ENCODE measurements at places on chromosomes 11 and 22.

- DNase-seq: no peak
These were observed 18.5 kb downstream of the MMP13 start for GRCh38 chr11:102936864-102937509.

DNA sequence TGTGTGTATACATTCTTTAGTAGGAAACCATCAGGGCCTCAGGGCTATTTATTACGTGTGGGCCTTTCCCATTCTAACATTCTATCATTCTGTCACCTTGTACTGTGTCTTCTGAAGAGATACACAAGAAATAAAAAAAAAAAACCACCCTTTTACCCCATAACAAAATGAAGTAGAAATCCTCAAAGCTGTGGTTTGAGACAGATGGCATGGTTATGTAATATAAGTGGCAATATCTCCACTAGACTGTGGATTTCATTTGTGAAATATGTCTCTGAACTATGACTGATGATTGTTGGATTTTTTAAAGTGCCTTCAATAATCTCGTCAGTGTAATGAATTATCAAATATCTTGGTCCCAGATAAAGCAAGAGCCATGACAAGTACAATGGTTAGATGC is 150.0 kb upstream of the BLID start:
- no peak for DNase-seq

GRCh38 chr11:31802609-31802989 is 8.5 kb downstream of the PAX6 start:
- no peak for DNase-seq

DNA sequence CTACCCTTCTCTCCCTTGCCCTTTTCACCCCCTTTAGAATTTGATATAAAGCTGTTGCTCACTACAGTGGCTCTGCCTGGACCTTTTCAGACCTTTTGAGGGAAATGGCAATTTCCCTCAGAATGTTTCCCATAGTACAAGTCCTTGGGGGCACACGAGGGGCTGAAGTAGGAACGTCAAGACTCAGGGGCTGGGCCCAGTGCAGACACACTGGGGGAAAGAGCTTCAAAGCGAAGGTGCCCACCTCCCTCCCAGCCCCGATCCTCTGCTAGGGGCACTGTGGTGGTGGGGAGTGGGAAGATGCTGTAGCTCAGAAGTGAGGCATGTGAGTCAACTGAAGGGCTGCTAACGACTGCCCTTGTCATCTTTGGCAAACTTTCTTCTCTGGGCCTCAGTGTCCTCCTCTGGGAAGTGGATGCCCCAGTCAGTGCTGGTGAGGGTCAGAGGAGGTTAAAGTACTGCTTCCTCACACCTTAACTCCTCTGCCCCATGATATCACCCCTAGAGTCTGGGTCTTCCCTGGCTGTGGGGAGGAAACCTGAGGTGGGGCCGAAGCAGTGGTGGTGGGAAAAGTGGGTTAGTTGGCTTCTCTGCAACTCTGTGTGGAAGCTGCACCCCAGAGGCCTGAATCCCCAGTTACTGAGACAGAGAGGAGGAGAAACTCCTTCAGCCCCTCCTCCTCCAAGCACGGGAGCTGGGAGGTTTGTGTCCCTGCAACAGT is 425.3 kb upstream of the B3GAT1 start:
- DNase-seq: no peak

- no peak for DNase-seq
These were observed 1337.8 kb downstream of the BRD1 start for GRCh38 chr22:48489551-48490499.

DNA sequence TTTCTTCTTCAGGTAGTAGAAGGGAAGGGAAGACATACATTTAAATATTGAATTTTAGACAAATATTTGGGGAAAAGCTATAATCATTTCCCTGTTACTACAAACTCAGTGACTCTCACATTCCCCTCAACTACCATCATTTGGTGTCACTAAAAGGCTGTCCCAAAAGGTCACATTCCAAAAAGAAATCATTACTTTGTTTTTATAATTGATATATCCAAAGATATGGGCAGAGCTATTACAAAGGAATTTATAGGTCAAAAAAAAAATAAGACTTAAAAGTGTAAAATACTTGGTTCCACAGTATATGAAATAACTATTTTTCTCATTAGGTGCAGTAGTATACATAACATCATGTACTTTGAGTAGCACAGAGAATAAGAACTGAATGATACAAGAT is 751.4 kb downstream of the KCNA4 start:
- no peak for DNase-seq

DNA sequence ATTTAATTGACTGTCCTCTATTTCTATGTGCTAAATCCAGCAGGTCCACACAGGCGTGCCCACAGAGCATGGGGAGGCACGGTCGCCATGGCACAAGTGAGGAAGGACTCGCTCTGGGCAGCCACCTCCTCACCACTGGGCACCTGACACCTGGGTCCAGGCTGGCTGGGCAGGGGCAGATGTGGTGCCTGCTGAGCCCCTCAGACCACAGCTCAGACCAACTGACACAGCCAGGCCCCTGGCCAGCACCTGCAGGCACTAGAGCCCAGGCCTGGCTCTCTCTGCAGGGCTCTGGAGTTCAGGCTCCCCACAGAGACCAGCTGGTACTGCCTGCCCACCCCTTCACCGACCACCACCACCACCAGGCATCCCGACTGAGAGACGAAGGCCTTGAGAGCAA is 27.9 kb downstream of the LINC01488 start:
- DNase-seq: no peak

DNA sequence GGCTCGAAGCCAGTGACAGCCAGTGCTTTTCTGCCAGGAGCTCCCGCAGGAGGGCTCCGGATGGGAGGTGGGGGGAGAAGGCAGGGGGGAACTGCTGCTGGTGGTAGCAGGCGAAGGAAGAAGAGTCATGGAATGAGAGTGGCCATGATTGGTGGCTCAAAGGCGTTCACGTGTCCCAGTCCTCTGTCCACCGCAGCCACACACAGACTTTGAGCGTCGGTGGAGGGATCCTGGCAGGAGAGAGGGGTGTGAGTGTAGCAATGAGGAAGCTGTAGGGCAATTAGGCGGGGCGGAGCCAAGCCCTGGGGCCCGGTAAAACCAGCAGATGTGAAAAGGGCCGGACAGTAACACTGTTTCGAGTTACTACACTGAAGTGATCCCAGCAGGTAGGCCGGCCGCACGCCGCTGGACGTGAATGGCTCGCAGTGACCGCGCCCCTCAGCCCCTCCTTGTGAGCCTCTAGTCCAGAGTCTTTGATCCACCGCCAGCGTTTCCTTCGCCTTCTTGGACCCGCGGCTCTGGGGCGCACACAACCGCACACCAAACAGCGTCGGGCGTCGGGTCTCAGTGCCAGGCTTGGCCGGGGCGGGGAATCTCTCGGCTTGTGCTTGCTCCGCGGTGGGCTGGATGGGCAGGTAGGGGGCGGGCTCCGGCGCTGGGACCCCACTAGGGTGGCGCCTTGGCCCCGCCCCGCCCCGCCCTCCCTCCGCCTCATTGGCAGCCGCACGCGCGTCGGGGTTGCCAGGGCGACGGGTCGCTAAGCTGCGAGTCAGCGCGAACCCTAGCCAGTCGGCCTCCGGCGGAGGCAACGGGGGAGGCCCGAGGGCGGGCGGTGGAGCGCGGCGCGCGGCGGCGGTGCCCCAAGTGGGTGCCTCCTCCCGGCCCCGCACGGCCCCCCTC is at the start of gene LRRC10B:
Gene LRRC10B (plus strand): TSS at position 788 of the 900 bp plus-strand sequence. CDS start 250 bp downstream, outside the sequence.
- DNase-seq: no peak

DNA sequence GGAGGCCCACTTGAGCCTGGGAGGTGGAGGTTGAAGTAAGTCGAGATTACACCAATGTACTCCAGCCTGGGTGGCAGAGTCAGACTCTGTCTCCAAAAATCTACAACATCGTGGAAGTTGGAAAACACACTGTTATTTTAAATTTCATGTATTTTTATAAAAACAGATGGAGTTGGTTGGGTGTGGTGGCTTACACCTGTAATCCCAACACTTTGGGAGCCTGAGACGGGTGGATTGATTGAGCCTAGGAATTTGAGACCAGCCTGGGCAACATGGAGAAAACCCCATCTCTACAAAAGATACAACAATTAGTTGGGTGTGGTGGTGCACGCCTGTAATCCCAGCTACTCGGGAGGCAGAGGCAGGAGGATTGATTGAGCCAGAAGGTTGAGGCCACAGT is 52.0 kb upstream of the CLTCL1 start:
- no peak for DNase-seq

DNA sequence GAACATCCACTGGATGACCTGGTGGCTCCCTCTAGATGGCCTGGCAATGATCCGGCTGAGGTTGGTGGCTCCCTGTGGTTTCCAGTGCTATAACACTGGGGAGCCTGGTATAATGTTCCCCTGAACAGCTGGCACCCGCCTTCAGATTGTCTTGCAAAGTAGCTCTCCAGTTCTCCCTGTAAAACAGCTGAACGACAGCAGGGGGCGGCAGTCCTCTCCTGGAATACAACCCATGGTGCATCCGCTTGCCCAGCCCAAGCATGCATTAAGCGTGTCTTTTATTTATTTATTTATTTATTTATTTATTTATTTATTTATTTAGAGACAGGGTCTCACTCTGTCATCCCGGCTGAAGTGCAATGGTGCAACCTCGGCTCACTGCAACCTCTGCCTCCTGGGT is 258.9 kb downstream of the BUD13 start:
- DNase-seq: no peak

GRCh38 chr22:46256358-46256958 is 6.4 kb upstream of the CDPF1 start:
- DNase-seq: no peak

GRCh38 chr11:39365809-39366436 is 2093.5 kb downstream of the LRRC4C start:
- DNase-seq: no peak

- DNase-seq: no peak
These were observed 25.1 kb downstream of the CACNA1I start for GRCh38 chr22:39595622-39596172.

- DNase-seq: no peak
These were observed 13.5 kb upstream of the VSIG10L2 start for GRCh38 chr11:125932301-125932700.

GRCh38 chr11:61752117-61752924 is at the start of gene MYRF:
TSS of gene MYRF (plus strand) at chr11:61752636. CDS start at chr11:61752745, 109 bp downstream.
- DNase-seq: no peak

GRCh38 chr22:27377501-27378295 is 423.9 kb downstream of the MN1 start:
- no peak for DNase-seq

GRCh38 chr11:28524098-28524497 is 415.9 kb downstream of the METTL15 start:
- DNase-seq: no peak
